ENCODE measurements at places on chromosomes 1 and 21.

- peak; percentile 60 for DNase-seq
These were observed 4.8 kb downstream of the ATP1A1 start for GRCh38 chr1:116377541-116378529.

DNA sequence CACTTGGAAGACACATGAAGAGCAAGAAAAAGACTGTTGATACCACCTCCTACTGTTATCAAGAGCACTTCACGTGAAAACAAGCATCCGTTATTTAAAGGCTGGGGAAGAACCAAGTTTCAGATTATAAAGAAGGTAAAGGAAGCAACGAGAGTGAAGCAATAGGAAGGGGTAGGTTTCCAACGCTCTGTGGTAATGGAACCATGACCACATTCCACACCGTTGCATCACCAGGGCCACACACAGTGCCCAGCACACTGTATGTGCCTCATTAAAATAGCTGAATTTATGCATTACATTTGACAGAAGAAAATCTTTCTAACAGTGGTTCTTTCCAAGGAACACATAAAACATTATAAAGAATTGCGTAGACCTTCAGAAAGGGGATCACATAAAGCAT, 435.8 kb downstream of the MRPL39 start:
- no peak for DNase-seq

DNA sequence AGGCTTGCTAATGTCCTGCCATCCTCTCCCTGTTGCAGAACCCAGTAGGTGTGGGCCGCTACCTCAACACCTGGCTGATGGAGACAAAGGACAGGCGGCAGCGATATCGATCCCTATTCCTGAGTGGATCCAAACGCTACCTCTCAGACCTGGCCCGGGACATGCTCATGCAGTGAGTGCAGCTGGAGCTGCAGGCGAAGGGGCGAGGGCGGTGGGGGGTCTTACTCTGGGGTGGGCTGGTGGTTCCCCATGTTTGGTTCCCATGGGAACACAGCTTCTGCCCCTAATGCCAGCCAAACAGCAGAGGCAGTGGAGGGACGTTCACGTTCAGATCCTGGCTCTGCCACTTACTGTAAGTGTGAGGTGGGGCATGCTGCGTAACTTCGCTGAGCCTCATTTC, 15.8 kb upstream of the TTC22 start:
- no peak for DNase-seq

DNA sequence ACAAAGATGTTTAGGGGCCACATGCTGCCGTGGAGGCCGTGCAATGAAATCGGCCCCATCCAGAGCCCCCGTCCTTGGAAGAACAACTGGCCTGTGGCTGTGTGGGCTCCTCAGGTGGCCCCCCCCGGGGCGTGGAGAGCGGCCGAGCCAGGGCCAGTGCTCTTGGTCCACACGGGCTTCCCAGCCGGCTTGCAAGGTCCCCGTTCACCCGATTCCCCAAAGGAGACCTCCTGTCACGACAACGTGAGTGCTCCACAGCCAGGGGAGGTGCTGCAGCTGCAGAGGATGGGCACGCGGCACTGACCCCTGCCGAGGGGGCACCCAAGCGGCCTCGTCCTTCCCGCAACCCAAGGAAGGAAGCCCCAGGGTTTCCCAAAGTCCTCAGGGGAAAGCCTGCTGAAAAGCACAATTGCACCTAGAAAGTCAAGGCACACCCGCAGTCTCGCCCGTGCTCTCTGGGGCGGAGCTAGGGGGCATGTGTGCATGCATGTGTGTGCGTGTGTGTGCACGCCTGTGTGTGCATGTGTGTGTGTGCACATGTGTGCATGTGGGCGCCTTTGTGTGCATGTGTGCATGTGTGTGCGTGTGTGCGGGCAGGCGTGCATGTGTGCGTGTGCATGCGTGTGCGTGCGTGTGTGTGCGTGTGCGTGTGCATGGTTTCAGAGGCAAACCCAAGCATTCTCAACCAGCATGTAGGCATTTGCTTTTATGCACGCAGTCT, 48.2 kb downstream of the SLX9 start:
- DNase-seq = no peak

GRCh38 chr1:181179987-181180365, 91.5 kb downstream of the IER5 start:
- peak; percentile 51 for DNase-seq

DNA sequence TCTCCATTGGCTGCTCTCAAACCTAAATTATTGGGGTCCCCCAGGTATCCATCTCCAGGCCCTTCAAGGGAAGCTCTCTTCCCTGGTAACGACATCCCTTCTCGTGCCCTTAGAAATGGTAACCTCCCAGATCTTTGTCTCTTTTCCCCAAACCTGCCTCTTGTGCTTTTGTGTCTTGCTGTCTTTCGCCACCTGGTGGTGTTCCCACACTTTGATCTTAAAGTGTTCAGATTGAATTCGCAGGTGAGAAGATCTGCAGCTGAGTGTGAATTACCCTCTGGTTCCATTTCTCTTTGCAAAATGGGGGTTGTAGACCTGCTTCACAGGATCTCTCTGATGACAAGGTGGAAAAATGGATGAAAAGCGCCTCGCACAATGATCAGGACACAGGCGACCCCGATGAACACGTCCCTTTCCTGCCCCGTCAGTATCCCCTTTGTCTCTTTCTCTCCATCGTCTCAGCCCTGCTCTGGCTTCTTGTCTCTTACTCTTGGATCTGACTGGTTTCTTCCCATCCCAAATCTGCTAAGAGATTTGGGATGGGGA, 53.1 kb downstream of the DOP1B start:
- peak; percentile 46 for DNase-seq

- no peak for DNase-seq
These were observed 204.3 kb downstream of the KCNJ6 start for GRCh38 chr21:37711836-37712568.

DNA sequence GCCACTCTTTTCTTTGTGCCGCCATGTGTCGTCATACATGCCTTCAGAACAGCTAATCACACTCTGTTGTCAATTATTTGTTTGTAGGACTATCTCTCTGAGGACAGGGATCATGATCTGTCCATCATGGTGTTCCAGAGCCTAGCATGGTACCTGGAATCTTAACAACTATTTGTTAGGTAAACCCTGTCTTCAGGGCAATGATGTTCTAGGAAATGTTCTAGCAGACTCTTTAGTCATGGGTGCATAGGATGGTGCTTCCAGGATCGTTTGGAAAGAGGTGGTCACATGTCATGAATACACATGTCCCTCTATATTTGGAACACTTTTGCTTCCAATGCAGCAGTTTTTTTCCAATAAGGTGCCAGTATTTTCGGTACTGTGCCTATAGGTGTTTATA, 18.2 kb upstream of the KIAA0040 start:
- DNase-seq = no peak

DNA sequence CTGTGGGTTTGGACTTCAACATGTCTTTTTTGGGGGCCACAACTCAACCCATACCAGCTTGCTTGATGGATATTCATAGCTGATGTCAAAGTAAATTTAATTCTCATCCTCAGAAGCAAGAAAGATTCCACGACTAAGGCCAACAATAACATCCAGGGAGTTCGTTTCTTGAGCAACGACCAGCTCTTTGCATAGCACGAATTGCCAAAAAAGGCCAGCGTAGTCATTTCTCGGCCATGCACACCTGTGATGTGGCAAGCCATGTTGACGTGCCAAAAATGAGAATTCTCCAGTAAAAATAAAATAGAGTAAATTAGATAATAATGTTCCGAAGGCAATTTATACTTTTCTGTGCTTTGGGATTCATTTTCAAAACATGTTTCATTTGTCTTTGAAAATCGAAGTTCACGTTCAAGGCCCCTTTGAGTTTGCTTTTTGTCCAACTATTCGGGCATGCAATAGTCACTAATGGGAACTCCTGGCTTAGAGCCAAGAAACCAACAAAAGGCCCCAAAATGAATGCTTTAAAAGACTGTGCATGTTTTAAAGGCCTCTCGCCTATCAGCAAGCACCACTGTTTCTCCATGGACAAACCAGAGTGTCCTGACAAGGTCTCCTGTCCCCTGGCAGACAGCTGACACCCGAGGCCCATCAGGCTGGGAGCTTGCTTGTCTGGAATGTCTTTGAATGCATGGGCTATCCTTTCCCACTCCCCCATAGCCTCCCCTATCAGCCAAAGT, 14.4 kb upstream of the IGSF5 start:
- no peak for DNase-seq

DNA sequence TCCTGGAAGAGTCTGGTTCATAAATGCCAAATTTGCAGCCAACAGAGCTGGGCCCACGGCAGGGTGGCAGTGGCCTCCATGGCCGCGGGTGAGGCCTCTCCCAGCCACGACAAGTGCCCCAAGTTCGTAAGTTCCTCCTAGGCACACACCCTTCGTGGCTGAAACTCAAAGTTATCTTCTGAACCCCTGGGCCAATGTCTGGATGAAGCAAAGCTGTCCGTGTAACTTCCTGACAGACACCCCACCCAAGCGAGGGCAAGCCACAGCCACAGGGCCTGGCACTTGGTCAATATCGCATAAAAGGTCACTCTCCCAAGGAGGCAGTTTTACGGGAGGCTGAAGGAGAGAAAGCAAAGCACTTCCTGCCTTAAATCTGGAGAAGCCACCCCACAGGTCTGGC, 27.8 kb upstream of the GPR153 start:
- DNase-seq = no peak

DNA sequence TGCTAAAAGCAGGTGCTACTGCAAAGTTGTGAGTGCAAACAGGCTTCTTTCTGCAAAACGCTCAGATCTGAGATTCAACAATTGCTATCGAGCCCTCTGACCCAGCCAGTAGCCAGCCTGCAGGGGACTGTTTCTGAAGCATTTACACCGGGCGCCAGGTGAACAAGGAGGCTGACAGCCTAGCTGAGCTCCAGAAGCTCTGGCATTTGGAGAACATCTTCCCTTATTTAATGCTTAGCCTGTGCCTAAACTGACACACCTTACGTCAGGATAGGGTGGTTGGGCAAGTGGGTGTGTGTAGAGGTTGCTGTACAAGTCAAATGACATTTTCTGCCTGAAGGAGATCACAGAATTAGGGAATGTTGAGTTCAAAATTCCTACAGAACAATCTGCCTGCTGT, 15.8 kb upstream of the PLA2G2C start:
- no peak for DNase-seq

DNA sequence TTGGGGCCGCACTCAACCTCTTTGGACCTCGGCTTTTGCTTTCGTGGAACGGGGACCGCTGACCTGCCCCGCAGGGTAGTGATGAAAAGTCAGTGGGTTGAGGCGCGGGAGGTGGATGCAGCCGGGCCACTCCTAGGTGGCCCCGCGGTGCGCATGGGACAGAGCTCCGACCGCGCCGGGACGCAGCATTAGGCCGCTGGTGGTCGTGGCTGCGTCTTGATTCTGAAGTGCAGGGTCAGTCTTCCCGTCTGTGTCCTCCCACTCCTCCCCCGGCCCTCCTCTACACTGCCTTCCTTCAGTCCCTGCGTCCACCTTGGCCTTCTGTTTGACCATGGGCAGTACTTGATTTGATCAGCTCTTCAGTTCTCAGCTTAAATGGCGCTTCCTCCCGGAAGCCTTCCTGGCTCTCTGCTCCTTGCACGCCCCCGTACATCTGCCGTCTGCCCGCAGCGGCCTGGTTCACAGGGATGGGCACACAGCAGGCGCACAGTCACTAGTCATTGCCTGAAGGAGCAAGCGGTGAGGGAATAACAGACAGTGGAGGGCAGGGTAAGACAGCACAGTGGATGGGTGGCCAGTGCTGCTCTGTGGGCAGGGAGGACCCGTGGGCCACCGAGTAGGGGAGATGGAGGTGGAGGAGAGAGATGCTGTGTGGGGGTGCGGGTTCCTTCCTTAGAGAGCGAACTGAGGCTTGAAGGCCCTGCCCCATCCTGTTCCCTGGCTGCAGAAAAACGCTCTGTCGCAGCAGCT, 633 bp downstream of the THEMIS2 start:
- peak; percentile 26 for DNase-seq

DNA sequence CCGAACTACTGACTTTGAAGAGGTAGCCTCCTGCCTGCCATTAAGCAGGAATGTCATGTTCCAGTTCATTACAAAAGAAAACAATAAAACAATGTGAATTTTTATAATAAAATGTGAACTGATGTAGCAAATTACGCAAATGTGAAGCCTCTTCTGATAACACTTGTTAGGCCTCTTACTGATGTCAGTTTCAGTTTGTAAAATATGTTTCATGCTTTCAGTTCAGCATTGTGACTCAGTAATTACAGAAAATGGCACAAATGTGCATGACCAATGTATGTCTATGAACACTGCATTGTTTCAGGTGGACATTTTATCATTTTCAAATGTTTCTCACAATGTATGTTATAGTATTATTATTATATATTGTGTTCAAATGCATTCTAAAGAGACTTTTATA, 159.8 kb upstream of the SGIP1 start:
- no peak for DNase-seq

- DNase-seq = no peak
These were observed 101.8 kb downstream of the PRDM16 start for GRCh38 chr1:3170561-3171453.

- no peak for DNase-seq
These were observed 23.1 kb upstream of the ADGRB2 start for GRCh38 chr1:31787261-31787660.

GRCh38 chr1:64995316-64995715, 29.0 kb upstream of the JAK1 start:
- DNase-seq = no peak

- no peak for DNase-seq
These were observed 8.0 kb upstream of the CA6 start for GRCh38 chr1:8937701-8938100.

GRCh38 chr1:118321840-118322239, 136.8 kb upstream of the SPAG17 start:
- no peak for DNase-seq

- DNase-seq = no peak
These were observed 27.0 kb upstream of the TRAPPC10 start for GRCh38 chr21:43984905-43985689.

Data from CD4-positive, alpha-beta memory T cell (primary cell).